ENCODE measurements at places on chromosomes 12 and 14.

GRCh38 chr12:43914923-43915468 is 79.1 kb downstream of the TMEM117 start:
- no peak for DNase-seq

DNA sequence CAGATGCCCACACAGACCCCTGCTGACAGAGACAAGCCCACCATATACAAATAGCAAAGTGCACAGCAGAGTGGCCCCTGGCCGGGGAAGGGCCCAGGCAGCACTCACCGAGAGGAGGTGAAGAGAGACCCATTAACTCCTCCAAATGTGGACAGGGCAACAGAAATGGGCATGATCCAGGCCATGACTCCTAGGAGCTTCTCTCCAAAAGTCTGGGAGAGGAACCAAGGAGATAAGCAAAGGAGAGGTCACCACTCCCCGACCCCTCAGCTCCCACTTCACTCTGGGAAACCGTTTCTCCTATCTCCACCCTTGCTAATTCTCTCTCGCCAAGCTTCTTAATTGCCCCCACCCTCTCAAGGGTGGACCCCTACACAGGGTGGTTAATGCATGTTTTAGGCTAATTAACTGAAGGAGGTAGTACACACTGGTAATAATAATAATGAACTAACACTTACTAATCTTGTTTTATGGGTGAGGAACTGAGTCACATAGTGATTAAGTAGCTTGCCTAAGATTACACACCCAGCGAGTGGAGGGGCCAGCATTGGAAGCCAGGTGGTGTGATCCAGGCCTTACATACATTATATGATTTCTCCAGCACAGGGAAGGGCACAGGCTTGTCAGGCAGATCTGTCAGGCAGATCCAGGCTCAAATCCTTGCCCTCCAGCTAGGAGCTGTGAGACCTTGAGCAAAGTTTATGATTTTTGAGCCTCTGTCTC is 18.9 kb upstream of the CEBPE start:
- DNase-seq, result no peak

DNA sequence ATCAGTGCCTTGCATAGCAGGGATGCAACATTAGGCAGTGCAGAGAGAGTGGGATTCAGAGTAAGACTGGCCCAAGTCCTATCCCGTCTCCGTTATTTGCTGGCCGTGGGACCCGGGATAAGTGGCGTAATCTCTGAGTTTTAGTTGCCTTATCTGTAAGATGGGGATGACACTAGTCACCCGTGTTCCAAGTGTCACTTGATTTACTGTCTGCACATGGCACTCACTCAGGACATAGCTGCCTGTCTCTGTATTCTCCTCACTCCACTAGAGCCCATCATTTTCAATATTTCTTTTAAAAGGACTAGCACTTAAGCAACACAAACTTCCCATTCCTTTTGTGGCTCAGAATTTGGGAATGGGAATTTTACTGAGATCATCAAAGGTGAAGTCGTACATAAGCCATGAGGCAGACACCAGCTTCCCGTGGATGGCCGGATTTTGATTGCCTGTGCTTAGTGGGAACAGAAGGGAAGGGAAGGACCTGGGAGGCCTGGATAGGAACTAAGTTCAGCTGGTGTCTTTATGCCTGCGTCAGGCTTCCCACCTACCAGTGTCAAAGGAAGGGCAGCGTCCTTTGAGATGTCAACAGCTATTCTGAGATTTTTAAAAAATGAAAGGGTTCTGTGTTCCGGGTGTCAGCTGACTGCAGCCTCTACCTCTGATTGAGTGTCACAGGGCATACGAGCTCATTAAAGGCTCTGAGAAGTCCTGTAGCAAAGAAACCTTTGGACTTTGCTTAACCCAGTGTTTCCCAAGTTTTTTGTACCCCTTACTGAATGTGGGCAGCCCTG is 361.4 kb downstream of the CACNA1C start:
- no peak for DNase-seq

DNA sequence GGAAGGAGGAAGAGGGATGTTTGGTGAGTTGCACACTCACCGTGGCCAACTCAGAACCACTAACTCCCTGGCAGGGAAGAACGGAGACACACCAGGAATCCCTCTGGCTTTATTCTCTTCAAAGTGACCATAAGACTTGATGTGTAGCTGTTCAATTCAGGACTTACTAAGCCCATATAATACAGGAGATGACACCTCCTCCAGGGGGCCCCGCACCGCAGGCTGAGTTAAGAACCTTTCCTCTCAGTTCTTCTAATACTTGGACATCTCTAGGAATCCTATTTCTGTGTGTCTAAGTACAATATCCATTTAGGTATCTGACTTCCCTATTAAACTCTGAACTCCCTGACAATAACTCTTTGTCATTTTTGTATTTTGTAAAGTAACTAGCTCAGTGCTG is 49.5 kb downstream of the DCAF4 start:
- DNase-seq, result no peak

GRCh38 chr12:128840862-128841468 is 12.3 kb upstream of the GLT1D1 start:
- no peak for DNase-seq

DNA sequence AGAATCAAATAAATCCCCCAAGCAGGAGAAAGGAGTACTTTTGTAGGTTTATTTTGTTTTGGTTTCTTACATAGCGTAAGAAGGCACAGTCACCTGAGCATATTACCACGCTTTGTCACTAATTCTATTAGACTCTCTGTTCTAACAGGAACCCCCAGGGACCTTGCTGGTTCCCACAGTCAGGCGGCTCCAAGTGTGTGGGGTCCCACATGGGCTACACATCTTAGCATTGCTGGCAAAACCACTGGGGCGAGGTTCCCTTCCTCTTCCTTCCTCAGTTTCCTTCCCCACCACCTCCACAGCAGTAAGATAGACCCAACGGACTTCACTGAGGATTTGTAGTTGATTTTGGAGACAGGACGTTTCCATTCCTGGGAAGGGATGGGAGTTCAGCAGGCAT is 49.1 kb downstream of the TMEM132C start:
- DNase-seq, result no peak

- no peak for DNase-seq
Measured at GRCh38 chr14:62692490-62693106, 352.7 kb downstream of the KCNH5 start.

GRCh38 chr14:64918216-64918615 is 4.0 kb downstream of the CHURC1 start:
- no peak for DNase-seq

DNA sequence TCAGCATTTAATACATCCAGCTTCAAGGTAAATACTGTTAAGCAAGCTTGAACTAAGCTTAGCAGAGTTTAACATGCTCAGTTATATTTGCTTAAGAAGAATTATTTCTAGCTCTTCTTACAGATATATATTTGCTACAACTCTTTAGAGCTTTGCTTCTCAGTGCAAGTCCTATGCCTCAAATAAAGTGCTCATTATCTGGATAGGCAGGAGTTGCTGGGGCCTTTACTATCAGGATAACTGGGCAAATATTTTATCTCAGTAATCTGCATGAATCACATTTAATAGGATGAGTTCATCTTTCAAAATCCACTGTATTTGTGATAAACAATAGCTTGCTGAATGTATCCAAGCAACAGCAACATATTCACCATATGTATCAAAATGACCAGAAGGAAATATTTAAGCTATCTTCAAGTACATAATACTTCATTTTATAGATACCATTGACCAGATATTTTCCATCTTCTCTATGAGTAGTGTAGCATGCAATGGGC is 187.6 kb downstream of the NOVA1 start:
- no peak for DNase-seq

DNA sequence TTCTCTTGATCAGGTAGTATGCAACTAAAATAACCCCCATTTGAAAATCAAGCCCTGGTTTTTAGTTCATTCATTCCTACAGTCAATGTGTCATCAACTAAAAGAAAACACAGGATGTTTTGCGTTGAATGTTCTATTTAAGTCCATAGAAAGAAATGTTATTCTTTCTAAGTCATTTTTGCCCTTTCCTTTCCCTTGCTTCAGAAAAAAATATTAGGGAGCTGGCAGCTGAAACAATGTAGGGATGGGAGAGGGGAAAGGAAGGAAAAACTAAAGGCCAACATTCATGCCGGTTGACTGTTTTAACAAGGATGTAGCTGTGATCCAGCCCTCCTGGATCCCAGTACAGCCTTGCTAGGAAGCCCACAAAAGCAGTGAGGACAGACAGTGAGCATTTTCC is 155.1 kb downstream of the BTG1 start:
- DNase-seq, result no peak

Measured in T-helper 2 cell (primary cell).